A172 (cell line): ENCODE measurements at places on chromosomes 2 and 18. TPM values are rescaled to one million over a fixed set of nuclear protein-coding genes. Genes with fewer than 3 reads are reported as not detected.

The PRPF40A gene
- 215 and 290 TPM in 2 replicates for total RNA-seq

- DNase-seq, result no peak
Measured at GRCh38 chr2:109379507-109379906, 234.3 kb downstream of the SEPTIN10 start.

The RUFY4 gene
- total RNA-seq, result not detected in 2 replicates

DNA sequence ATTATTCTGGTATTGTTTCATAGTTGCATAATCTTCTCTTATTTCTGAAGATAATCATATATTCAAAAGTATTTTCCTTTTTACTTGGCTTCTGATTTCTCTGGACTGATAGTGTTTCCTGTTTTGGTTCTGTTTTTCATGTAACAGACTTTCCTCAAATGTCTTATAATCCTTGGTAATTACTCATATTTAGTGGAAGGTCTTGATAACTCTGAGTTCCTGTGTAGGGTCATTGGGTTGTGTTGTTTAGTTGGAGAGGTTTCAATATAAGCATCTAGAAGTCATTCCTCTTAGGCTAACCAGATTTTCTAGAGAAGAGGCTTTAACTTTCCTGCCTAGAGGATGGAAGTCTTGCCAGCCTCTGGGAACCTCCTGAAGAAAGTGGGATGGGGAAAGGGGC is 23.8 kb downstream of the MFSD6 start:
- DNase-seq, result no peak

The TUBB8B gene
- not detected in 2 replicates for total RNA-seq

DNA sequence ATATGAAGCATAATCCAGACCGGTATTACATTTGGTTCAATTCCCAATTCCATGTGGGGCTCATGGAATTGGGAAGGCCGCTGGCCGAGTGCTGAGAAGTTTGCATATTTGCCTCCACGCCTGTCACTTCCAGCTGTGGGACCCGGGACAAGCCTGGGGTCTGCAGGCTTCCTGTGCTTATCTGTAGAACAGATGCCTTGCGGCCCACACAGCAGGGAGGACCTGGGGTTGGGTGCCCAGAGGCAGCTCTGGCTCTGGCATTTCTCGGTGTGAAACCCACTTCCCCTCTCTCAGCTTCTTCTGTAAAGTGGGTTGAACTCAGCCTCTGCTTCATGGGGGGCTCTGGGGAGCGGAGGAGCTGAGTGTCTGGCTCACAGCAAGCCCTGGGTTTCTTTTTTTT is 97.9 kb downstream of the SH3BP4 start:
- DNase-seq, result no peak

- DNase-seq, result no peak
Measured at GRCh38 chr18:8620845-8621244, 11.6 kb downstream of the RAB12 start.
